ENCODE measurements at places on chromosomes 11 and 22.

DNA sequence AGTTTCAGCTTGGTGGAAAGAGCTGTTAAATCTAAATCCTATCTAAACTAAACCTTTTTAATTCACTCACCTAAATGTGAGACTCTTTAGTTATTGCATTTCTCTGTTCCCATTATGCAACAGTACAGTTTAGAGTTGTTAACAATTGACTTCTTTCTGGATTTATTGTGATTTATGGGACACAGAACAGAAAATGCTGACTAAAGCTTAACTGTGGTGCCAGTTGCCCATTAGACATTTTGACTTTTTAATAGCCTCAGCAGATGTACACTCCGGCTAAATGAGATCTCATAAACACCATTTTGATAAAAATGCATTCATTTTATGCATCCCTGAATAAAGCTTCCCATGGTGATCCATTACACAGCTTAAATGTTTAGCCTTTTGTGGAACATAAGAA lies 356.6 kb downstream of the CASP12 start:
- DNase-seq, result no peak

- no peak for DNase-seq
These were observed 762 bp upstream of the CCDC134 start for GRCh38 chr22:41799486-41800347.

DNA sequence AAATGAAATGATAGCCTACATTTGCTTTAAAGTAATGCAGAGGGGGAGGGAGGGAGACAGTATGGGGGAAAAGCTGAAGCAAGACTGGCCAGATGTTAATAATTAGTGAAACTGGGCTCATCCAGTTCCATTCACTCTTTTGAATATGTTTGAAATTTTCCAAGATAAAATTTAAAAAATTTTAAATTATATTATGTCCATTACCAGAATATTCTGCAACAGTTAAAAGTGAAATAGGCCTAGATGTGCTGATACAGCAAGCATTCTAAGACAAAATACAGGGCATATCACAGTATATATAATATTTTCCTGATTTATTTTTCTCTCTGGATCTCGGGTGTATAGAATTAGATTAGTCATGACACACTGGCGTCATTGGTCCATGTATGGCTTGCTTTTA lies 13.6 kb upstream of the ZNRF3 start:
- no peak for DNase-seq

DNA sequence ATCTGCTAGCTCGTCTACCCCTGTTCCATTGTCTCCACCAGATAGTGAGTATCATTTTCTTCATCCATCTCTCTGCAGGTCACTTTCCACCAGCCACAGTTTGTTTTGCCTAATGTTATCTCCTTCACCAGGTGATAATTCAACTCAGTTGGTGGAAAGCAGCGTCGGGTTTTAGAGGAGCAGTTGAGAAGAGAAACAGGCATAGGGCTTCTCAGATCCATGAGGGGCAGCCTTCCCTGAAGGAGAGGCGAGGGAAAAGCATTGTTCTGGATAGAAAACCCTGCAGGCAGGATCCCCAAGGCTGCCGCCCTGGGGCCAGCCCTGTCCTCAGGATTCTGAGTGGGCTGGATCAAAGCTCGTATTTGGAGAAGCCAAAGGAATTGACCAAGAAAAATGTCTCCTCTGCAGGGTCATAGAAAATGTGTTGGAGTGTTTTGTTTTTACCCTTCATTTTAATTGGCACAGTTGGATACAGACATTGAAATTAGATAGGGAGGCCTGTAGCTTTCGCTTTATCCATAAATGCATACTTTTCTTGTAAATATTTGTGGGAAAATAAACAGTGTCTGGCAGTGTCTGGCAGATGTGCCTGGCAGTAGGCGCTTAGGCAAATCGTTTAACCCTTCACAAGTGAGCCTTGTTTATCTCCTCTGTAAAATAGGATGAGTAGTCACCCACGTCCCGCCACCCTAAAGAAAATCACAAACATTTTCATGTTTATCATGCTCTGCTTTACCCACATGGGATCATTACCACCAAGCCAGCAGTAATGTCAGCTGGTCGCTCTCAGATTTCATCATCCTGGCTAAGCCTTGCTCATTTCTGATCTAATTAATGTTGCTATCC lies 73.4 kb upstream of the TTC12 start:
- DNase-seq, result no peak

DNA sequence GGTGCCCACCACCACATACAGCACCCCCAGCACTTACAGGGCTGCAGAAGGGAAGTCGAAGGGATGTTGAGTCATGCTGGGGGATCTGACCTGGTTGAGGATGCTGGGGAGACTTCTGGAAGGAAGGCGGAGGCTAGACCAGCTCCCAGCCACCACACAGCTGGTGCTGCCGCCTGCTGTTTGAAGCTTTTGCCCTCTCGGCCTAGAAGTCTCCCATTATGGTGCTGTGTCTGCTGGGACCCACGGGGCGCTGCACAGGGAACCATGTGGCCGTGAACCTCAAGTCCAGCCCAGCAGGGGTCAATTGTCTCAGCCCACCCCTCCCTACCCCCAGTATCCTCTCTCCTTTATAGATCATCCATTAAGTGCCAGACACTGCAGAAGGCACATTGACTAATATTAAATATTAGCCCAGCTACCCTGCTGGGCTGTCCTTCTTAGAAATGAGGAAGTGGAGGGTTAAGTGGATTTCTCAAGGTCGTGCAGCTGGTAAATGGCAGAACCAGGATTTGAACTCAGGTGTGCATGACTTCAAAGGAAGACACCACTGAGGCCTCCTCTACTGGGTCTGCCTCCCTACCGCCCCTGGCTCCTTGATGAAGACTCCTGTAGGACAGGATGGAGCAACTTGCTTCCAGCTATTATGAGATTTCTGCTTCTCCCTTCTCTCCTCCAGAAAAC lies 49.7 kb downstream of the CYTH4 start:
- DNase-seq, result no peak

DNA sequence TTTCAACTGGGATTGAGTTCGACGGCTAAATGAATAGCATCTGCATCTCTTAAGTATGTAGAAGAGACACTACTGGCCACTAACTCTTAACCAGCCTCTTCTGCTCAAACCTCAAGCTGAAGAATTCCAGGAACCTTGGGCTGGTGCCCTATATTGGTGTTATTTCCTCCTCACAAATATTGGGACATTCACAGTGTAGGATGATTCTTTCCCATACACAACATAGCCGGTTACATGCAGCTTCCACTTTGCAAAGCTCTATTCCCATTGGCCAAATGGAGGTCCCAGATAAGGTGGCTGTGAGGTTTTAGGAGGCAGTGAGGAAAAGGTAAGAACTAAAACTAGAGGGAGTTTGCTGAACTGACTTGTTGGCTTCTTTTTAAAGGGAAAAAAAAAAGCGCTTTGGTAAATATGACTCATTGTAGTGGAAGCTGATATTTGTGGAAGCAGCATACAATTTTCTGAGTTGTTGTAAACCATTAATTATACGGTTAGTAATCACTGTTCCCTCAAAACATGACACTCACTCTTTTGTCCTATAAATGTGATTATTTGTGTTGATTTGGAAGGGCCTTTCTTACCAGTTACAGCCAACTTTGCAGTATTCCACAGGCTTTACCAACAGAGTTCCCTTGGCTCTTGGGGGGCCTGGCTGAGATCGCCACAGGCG lies 17.6 kb downstream of the C22orf31 start:
- no peak for DNase-seq

DNA sequence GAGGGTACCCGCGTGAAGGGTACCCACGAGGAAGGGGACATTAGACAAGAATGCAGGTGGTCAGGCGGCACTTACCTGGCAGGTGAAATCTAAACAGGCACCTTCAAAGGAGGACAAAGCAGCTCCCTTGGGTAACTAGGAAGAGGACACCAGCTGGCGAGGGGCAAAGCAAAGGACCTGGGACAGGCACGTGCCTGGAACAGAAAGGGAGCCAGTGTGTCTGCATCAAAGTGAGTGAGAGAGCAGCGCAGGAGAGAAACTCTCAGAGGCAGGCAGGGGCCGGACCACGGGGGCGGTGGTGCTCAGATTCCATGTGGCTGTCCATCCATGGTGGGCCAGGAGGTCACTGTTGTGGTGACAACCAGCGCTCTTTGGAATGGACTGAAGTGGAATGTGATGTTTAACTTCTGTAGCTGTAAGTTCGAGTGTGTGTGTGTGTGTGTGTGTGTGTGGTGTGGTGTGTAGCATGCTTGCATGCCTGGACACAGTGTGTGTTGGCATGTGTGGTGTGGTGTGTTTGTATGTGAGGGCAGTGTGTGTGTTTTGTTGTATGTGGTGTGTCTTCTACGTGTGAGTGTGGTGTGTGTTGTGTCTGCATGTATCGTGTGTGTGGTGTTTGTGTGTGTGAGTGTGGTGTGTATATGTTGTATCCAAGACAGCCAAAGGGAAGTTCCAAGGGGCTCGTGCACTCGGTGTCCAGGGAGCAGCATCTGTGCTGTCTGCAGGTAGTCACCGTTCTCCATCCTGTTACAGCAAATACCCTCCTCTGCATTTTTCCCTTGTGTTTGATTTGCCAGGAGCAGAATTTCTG lies 86.4 kb downstream of the CDKN1C start:
- no peak for DNase-seq

- DNase-seq, result no peak
These were observed 48.6 kb upstream of the TMEM45B start for GRCh38 chr11:129766898-129767604.

GRCh38 chr22:41940832-41941765 lies 5.9 kb downstream of the CENPM start:
- DNase-seq, result peak; percentile 78

DNA sequence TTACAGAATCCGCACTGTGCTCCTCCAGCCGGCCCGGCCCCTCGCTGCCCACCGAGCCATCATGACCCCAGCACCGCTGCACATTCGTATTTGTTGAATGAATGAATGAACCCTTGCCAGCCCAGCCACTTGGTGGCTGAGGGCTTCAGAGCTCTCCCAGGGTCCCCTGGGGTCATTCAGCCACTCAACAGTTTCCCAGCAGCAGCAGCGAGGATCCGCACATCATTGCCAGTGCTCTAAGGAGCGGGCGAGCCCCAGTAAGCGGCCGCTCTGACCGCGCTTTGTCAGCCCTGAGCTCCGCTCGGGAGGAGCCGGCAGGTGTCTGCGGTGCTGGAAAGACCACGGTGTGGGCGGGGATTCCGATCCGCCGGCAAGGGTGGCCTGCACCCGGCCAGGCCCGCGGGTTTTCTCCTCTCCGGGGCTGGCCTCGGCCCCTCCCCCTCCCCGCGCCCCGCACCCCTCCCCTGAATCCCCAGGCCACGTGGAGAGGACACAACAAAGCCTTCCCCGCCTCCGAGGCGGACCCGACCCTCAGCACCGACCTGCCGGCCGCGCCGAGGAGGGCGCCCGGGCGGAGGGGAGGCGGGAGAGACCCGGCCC lies 563 bp downstream of the BID start:
- peak; percentile 47 for DNase-seq

- peak; percentile 42 for DNase-seq
These were observed 12.2 kb upstream of the CDC42BPG start for GRCh38 chr11:64856382-64857227.

DNA sequence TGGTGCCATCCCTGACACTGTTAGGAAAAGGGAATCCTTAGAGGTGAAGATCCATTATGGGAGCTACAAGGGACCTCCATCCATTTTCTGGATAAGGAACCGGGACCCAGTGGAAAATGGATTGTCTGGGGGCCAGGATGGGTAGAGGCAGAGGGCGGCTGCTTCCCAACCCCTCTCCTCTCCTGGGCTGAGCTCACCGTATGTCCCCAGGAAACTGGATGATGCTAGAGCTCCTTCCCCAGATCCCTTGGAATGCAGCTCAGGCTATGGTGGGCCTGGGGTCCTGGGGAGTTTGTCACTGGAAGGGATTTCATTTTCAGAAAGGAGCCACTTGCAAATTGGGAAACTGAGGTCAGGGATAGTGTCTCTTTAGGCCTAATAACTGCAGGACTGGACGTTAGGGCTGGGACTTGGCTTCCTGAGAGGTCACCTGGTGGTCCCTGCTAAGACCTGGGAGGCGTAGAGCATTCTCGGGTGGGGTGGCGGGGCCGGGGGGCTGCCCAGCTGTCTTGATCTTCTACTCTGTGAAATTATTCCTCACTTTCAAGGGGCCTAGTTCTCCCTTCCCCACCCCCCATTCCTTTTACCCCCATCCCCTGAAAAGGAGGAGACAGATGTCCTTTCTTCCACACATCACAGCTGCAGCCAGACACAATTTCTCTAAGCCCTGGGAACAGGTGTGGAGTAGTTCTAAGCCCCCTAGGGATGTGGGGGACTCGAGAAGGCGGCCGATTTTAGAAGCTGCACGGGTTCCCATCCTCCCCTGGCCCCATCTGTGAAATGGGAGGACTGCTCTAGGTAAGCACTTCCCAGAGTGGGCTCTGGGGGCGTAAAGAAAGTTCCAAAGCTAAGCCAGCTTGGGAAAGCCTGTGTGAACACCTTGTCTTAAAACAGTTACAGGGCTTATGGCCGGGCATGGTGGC lies 99.8 kb downstream of the PKNOX2 start:
- no peak for DNase-seq

- peak; percentile 75 for DNase-seq
These were observed 2.8 kb downstream of the CHADL start for GRCh38 chr22:41237707-41238569.

DNA sequence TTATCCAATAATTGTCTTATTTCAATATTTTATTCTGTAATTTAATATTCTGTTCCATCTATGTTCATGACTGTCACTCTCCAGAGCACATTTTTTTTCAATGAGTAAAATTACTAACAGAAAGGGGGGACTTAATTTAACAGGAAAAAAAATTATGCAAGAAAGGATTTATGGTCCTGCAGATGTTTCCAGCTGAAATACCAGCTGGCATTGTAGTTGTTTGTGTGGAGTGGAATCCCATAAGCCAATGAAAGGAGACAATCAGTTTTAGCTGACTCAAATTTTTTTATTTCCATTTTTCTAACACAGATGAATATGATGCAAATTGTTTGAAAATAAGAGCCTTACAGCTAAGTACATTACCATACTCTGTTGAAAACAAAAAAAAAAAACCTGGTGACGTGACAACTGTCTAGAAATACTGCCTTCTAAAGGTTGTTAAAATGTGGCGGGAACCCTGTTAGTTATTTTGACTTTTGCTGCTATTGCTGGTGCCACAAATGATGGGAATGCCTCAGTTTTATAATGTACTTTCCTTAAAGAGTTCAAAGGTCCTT lies 389.1 kb downstream of the ETS1 start:
- no peak for DNase-seq

DNA sequence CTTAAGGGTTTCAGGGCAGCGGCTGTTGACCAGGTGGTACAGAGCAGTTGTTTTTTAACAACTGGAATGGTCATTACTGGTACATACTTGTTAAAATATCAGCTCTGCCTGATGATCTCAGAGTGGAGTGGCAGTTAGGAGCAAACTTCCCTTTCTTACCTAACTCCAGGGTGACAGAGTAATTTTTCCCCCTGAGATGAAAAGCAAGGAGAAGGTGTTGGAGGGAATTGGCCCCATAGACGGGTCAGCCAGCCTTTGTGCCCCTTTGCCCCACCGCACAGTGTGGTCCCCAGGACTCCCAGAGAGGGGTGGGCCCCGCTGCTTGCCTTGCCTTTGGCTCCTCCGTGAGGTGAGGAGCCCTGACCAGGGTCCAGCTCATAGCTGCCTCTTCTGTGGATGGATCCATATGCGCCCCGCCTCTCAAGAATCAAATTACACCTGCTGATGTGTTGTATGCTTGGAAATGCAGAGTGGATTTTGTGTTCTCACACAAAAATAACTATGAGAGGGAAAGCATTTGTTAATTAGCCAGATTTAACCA lies 27.0 kb upstream of the SORL1-AS1 start:
- DNase-seq, result no peak

GRCh38 chr11:72584293-72584938 lies 89.8 kb downstream of the PDE2A start:
- DNase-seq, result peak; percentile 23

- DNase-seq, result peak; percentile 37
These were observed at the start of gene MYRF for GRCh38 chr11:61752117-61752924. Gene MYRF (plus strand): TSS chr11:61752636. CDS start chr11:61752745, 109 bp downstream.

GRCh38 chr22:49107561-49107960 lies 720.1 kb downstream of the BRD1 start:
- DNase-seq, result no peak

Measured in effector CD4-positive, alpha-beta T cell (primary cell).